Renal cortex interstitium (tissue), 15 donors: ENCODE measurements at places on chromosomes 7 and 10. TPM values are rescaled to one million over a fixed set of nuclear protein-coding genes. Genes with fewer than 3 reads are reported as not detected.

Gene COL26A1
- polyA plus RNA-seq: 34.7 TPM

Gene BEND7
- polyA plus RNA-seq: 39.7 TPM

Gene ICA1
- polyA plus RNA-seq: 15.3 TPM

Gene FAM237B
- 0.68 TPM for polyA plus RNA-seq

Gene CTAGE8
- polyA plus RNA-seq: 14.3 TPM

Gene MSS51
- 2.5 TPM for polyA plus RNA-seq

Gene C7orf33
- not detected for polyA plus RNA-seq

DNA sequence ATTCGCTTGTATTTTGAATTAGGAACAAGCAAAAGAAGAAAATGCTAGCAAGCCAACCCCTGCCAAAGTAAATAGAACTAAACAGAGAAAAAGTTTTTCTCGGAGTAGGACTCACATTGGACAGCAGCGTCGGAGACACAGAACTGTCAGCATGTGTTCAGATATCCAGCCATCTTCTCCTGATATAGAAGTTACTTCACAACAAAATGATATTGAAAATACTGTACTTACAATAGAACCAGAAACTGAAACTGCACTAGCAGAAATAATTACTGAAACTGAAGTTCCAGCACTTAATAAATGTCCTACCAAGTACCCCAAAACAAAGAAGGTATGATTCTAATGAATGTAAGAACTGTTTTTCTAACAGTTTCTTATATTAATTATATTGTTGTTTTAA, 87.9 kb downstream of the KMT2E start:
- no peak for DNase-seq

- DNase-seq: no peak
Measured at GRCh38 chr10:70549962-70550458, 52.5 kb downstream of the PRF1 start.

- DNase-seq: no peak
Measured at GRCh38 chr7:108724251-108725100, 154.8 kb downstream of the DNAJB9 start.

GRCh38 chr10:93904901-93905300, 11.1 kb downstream of the SLC35G1 start:
- no peak for DNase-seq

- no peak for DNase-seq
Measured at GRCh38 chr10:65931291-65932070, 994.4 kb upstream of the LRRTM3 start.

DNA sequence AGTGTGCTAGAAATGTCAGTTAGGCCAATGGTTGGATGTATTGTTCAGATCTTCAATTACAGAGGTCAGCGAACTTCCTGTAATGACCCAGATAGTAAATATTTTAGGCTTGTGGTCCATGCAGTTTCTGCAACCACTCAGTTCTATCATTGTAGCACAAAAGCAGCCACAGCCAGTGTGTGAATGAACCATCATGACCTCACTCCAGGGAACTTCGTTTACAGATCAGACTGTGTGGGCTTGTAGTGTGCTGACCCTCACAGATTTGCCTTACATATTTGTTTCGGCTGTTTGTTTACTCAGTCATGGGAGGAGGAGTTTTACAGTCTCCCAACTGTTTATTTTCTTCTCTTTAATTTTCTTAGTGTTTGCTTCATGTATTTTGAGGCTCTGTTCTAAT, 55.4 kb downstream of the LANCL2 start:
- peak; percentile 46 for DNase-seq

DNA sequence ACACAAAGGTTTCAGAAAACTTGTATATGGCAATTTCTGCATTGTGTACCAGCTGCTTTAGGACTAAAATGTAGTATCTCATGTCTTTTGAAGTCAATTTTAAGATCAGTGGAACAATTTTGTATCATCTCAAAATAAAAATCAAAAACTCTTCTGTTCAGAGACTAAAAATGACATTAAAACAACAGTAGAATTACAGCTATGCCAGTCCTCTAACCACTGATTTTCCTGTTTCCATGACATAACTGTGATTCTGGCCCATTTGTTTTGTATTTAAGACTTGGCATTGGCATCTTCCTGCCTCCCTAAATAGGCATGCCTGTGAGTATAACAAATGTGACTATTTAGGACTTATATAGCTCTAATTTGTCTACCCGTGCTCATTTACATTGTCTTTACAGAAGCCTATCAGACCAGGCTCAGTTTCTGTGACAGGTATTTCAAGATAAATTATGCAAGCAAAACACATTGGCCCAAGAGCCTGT, 29.1 kb upstream of the VPS41 start:
- DNase-seq: no peak

- no peak for DNase-seq
Measured at GRCh38 chr10:102785818-102786217, 42.1 kb downstream of the WBP1L start.

DNA sequence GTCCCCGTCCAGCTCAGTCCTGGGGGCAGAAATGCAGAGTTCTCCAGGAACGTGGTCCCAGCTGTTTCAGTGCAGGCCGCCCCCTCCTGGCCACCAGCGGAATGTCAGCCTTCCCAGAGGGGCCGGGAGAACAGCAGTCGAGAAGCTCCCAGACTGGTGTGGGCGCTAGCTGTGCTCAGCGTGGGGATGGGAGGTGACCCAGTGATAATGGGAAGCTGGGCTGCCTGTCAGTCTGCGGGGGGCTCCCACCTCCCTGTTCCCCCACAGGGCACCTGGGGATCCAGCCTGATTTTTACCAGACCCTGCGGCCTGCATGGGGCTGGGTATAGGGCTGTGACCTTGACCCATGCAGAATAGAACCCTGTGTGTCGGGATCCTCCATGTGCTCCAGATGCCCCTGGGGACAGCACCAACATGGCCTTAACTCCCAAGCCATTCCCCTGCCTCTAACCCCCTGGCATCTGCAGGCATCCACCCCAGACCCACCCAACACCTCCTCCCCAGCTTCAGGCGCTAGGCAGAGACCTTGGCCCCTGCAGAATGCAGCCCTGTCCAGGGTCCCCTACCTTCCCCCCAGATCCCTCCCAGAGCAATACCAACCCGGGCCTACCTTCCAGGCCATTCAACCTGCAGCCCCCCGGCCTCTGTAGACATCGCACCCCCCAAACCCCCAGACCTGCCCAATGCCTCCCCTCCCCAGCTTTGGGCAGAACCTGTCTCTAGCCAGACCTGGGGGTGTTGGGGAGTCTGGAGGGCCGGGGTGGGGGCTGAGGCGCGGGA, 880 bp upstream of the ELN start:
- no peak for DNase-seq
